Urothelium cell line (cell line): ENCODE measurements at places on chromosomes 7 and 10.

DNA sequence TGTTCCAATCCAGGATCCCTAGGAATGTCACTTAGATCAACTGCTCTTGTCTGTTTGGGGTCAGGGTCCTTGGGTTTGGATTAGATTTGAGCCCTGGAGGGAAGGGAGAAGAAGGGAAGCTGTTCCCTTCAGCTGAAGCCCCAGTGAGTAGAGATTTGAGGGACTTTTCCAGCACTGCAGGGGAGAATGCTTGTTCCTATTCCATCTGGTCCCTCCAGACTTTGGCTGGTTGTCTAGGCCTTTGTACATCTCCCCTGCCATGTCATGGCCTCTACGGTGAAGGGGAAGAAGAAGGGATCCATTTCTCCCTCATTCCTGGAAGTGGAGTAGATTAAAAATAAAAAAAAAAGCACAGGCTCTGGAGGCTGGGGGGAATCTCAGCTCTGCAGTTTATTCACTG, 11.1 kb downstream of the C10orf62 start:
- DNase-seq = no peak

DNA sequence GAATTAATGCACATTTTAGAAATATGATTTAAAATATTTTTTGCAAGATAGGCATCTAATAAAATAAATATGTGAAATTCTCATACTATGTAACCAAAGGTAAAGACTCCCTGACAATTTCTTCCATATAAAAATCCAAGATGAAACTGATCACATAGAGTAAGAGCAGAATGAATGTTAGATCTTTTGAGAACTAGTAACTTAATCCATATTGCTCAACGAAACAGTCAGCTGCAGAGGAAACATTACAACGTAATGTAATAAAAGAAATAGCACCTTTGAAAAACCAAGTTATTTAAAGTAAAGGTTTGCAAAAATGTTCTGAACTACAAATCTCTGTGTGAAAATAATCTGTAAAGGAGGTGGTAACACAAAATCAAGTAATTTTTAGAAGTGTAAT, 28.8 kb downstream of the HACD1 start:
- no peak for DNase-seq

DNA sequence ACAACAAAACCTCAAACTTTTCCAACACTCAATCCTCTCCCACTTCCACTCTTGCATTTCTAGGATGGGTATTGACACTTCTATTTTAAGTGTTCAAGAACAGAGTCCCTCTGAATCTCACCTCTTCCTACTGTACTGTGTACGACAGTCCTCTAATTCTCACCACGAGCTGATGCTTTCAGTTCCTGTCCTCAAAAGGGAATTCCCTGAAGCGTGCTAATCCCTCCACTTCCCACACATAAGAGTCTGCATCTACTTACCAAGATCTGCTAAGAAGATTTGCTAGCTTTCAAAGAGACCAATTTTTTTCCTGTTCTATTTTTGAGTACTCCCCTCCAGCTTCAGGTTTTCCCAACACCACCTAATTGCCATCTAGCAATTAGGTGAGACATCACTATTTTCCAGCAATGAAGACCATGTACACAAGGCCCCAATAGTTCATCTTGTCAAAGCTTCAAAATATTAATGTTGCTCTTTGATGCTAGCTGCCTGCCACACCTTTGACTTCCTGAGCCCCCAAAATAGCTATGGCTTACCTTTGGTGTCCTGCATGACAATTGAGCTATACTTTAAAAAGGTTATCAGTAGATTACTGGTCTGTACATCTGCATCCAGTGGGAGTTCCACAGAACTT, 54.4 kb downstream of the ARMH3 start:
- DNase-seq = no peak

GRCh38 chr10:102975483-102976379, 57.6 kb downstream of the CNNM2 start:
- DNase-seq = no peak

DNA sequence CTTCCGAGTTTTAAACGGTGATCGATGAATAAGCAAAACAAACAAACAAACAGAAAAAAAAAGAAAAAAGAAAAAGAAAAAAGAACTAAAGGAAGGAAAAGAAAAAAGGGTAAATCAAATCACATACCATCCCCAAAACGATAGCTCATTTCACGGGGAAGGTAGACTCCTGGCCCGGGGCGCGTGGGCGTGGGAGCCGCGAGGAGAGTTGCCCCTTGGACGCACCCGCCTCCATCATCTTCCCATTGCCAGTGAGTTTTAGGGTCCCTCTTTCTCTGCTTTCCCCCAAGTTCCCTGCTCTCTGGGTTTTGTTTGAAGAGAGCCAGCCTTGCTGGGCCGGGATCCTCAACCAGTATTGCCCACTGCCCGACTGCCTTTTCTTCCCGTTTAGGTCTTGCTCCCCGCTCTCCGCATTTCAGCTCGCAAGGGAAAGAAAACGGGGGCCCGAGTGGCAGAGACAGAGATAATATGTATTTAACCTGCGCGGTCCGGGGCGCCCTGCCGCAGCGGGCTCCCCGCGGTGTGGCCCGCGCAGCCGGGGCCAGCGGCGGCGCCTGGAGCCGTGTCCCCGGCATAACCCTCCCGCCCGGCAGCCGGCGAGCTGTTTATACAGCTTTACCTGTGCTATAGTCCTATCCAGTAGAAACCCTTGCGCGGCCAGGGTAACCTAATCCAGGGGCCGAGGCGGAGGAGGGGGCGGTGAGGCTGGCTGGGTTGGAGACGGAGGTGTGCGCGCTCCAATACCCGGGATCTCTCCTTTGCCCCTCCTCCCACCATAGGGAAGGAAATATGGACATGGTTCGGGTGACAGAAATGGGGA, 5.2 kb upstream of the GATA3 start:
- DNase-seq = no peak

DNA sequence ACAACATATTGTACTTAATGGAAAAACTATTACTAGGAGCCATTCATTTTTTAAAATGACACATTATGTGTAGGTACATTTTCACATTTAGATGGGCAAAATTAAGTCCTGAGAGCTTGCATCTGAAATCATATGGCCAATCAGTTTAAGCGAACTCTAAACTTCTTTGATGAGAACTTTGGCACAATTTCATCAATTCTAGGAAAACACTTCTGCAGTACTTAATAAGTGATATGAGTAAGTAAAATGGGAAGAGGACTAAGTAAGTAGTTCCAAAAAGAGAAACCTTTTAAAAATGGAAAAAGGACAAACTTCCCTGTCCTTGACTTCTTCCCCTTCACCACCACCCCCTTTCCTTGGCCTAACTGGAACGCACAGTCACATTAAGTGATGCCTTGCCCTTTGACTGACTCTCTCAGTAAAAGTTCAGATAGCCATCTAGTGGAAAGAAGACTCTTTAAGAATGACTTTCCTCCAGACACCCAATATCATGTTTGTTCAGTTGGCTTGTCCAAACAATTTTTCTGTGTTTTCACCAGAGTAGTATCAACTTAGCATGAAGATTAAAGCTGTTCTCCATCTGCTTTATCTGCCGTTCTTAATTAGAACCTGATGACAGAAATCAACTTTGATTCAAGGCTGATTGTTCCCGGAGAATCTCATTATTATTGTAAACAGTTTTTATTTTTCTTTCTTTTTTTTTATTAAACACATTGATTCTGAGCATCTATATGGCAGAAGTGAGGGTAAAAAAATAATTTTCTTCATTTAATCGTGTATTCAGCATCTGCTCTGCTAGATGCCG, 45.1 kb downstream of the CNNM2 start:
- DNase-seq = no peak

GRCh38 chr7:12738665-12739064, 51.2 kb downstream of the ARL4A start:
- no peak for DNase-seq

GRCh38 chr7:43577485-43577951, 5.4 kb upstream of the STK17A start:
- DNase-seq = peak; percentile 31

DNA sequence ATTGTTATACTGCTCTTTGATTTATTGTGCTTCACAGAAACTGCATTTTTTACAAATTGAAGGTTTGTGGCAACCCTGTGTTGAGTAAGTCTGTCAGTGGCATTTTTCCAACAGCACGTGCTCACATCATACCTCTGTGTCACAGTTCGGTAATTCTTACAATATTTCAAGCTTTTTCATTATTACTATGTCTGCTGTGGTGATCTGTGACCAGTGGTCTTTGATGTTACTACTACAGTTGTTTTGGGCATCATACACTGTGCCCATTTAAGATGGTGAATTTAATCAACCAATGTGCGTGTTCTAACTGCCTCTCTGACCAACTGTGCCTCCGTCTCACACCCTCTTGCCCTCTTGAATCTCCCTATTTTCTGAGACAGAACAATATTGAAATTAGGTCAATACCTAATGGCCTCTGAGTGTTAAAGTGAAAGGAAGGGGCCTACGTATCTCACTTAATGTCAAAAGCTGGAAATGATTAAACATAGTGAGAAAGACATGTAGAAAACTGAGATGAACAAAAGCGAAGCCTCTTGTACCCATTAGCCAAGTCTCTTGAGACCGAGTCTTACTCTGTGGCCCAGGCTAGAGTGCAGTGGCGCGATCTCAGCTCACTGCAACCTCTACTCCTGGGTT, 20.2 kb upstream of the ASL start:
- DNase-seq = no peak

DNA sequence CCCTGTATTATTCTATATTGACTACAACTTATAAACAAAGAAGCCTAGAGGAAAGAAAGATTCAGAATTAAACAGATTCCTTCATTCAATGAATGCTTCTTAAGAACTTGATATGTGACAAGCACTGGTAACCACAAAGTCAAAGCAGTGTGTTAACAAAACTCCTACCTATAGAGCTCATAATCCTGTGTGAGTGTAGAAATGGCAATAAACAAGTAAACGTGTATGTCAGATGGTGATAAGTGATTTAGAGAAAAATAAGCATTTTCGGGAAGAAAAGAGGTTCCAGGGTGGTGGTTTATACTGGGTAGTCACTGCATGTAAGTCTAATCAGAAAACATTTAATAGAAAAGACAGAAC, 141.3 kb downstream of the JMJD1C start:
- DNase-seq = no peak

DNA sequence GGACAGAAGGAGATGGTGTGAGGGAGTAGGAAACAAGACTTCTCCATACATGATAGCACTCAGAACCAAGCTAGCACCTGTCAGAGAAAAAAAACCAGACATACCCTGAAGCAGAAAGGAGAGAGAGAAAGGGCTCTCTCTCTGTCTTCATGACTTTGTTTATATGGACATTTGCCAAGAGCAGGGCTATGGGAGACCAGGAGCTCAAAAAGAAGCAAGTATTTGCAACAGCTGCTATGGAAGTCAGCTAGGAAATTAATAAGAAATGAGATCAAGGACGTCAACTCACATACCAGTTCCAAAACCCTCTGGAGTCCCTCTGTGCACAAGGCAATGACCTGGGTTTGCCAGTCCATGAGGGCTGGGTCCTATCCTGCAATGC, 111.6 kb downstream of the SGMS1 start:
- no peak for DNase-seq

GRCh38 chr10:61795551-61795950, 105.9 kb upstream of the ARID5B start:
- no peak for DNase-seq

DNA sequence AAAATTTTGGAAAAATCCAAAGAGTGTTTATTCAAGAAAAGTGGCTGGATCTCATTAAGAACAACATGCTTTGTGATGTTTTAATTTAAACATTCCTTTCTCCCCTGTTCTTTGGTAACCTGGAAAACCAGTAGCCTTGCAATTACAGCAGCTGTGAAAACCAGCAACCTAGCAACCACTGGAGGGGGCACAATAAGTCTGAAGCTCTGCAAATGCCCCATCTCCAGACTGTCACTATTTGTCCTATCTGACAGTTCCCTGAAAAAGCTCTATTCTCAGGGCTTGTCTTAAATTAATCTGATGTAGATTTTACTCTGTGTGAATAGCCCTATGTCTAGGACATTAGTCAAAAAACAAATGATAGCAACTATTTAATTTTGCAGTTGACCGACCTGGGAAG, 137.6 kb upstream of the THSD7A start:
- no peak for DNase-seq

DNA sequence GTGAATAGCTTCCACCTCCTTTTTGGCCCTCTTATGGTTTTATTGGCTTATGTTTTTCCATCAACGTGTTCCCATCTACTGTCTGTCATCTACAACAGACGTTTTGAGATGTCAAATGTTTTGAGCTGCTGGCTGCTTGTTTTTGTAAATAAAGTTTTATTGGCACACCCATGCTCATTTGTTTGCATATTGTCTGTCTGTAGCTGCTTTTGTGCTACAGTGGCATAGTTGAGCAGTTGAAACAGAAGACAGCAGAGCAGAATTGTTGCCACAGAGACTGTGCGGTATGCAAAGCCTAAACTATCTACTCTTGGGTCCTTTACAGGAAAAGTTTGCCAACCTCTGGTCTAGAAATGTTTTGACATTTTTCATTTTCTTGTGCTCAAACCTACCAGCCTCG, 88.7 kb downstream of the VPS50 start:
- DNase-seq = no peak

GRCh38 chr10:13536674-13537366, 8.0 kb upstream of the BEND7 start:
- peak; percentile 58 for DNase-seq

- DNase-seq = no peak
These were observed 49.4 kb downstream of the BUB3 start for GRCh38 chr10:123203393-123204126.

DNA sequence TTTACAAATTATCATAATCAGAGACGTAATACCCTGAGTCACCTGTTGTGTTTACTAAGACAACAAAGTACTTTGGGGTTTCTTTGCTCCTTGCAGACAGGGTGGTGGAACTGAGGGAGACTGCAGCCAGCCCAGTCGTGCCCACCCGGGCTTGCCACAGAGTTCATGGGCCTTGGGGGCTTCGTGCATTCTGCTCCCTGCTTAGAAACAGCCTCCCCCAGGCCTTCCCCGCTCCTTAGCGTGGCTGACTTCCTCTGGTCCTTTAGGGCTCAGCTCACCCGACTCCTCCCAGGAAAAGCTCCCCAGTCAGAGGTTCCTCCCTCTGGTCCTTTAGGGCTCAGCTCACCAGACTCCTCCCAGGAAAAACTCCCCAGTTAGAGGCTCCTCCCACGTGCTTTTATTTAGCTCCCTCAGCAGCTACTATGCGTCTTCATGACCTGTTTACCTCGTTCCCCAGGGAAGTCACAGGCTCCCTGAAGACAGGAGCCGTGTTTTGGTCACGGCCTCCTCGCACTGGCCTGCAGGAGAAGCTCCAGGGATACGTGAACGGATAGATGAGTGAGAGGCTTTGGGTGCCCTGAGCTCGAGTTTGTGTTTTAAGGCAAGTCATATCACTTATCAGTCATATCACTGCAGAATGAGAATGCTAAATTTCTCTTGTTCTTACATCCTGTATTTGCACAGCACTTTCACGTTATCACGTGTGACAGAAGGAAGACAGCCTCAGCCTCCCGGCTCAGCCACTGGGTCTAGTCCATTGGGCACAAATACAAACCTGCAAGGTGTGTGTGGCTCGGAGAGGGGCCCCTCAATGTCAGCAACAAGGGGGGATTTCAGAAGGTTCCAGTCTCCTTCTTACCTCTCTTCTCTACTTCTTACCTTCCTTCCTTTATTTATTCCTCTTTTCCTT, 52.7 kb upstream of the VIPR2 start:
- DNase-seq = peak; percentile 16

GRCh38 chr10:120997313-120997712, 146.2 kb downstream of the WDR11 start:
- no peak for DNase-seq
